ENCODE measurements at places on chromosomes 12 and 14.

DNA sequence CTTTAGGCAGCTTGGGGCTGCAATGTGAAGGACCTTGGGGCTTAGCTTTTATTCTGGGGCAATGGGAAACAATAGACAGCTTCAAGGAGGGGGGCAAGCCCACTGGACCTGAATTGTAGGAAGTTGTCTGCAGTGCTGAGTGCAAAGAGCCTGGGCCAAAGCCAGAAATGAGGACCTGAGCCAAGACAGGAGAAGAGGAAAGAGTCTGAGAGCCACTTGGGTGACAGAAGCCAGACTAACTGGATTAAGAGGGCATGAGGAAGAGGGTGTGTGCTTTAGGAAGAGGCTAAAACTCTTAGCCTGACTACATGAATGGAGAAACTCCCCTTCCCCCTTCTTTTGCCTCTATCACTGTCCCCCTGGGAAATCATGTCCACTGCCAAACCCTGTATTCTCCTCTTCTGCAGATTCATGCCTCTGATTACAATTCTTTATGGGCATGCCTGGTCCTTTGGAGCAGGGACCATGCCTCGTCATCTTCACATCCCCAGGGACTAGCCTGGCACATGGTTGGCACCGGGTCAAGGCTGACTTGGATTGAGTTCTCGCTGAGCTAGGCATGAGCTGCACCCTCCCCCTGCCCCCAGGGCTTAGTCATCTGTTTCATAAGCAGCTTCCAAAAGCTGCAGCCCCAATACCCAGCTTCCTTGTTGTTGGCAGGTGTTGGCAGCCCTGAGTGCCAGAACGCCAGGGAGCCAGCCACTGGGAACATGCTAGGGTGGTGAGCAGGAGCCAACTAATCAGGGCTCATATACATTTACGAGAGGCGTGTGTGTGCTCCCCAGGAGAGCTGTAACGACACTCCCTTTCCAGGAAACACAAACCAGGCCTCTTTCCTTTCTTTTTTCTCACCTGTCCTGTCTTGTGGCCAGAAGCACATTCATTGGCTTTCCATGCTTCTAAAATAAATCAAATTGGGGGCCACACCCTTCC is 27.7 kb upstream of the JDP2 start:
- peak; percentile 85 for DNase-seq

DNA sequence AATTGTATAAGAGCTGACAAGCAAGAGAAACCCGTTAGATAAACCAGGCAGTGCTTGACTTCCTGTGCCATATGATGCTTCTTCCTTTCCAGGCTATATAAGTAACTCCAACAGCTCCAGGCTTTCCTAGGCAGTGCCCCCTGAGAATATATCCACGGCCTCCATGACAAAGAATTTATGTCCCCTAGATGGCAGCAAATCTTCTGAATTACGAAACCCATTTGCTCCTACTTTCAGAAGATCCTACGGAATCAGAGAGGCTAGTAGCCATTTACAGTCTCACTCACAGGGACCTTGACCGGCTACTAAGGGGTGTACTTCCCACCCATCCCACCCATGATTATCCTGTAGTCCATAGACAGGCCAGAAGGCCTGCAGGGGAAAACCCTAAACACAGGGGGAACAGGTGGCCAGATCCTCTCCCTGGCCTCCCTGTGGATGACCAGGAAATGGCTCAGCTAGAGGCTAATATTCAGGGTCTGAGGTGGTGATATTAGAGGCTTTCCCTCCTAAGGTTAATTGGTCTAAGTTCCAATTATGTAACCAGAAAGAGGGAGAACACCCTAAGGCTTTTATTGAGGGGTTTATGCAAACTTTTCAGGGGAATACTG is 77.2 kb upstream of the DCD start:
- no peak for DNase-seq

DNA sequence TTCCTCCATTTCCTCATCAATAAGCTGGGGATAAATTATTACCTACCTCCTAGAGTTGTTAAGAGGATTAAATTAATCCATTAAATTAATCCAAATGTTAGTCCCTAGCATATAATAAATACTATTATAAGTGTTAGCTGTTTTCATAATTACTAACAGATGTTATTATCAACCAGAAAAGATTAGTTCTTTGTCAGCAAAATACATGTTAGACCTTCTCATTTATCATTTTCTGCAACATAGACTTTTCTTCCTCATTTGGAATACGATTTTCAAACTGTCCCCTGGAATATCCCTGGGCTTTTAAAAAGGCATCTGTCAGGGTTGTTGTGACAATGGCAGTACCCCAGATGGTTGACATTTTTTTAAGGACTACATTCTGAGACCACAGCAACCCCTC is 133.1 kb downstream of the ANO6 start:
- no peak for DNase-seq

- no peak for DNase-seq
These were observed 206.5 kb downstream of the STXBP6 start for GRCh38 chr14:24843494-24843893.

GRCh38 chr14:54782751-54783659 is 119.6 kb downstream of the GCH1 start:
- no peak for DNase-seq

All from NCI-H1436 treated with DMSO at 0.1 percent for 48 hours (cell line).